Activated T-cell treated with anti-CD3 and anti-CD28 coated beads, Interleukin-2, amount 50 U/mL, for 24 hours (primary cell): ENCODE measurements at places on chromosomes 1 and 21.
A peak's percentile ranks its signal among the peaks of the same experiment; 100 is the strongest.

- peak; percentile 75 for DNase-seq
These were observed 323.1 kb upstream of the FAM78B start for GRCh38 chr1:166489670-166490436.

GRCh38 chr1:40064797-40065499 is 24.4 kb downstream of the CAP1 start:
- no peak for DNase-seq

DNA sequence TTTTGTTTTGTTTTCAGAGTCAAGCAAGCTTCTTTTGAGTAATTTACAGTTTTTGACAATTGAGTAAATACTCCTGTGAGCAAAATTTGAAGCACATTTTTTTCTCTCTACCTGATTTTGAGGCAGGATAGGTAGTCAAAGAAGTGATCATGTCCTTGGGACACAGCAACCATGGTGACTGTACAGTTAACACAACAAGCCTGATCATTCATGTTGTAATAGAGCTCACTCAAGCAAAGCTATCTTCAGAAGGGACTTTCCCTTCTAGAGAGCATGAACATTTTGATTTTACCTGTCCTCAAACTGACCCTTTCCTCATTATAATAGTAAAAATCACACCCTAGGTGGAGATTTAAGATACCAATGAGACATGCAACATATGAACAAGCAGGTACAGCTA is 126.5 kb upstream of the KCNK1 start:
- no peak for DNase-seq

DNA sequence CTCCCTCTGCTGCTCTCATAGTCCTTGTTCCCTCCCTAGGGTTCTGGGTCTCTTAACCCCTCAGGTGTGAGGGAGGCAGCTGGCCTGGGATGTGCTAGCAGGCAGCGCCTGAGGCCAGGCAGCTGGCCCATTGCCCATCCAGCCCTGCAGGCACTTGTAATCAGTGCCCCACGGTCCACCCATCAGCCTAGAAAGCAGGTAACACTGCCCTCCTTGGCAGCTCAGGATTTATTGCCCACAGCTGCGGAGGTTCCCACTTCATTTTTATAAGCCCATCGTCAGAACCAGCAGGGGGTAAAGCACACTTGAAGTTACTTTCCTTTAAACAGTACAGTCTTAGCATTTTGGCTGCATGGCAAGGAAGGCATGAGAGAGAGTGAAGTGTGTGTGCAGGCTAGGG is 70.6 kb downstream of the TMEM53 start:
- no peak for DNase-seq

- no peak for DNase-seq
These were observed 180.9 kb downstream of the PCP4 start for GRCh38 chr21:40047993-40048730.

- DNase-seq, result no peak
These were observed 122.3 kb upstream of the SLC44A3 start for GRCh38 chr1:94697839-94698238.
